ENCODE measurements at places on chromosomes 5 and 9.

DNA sequence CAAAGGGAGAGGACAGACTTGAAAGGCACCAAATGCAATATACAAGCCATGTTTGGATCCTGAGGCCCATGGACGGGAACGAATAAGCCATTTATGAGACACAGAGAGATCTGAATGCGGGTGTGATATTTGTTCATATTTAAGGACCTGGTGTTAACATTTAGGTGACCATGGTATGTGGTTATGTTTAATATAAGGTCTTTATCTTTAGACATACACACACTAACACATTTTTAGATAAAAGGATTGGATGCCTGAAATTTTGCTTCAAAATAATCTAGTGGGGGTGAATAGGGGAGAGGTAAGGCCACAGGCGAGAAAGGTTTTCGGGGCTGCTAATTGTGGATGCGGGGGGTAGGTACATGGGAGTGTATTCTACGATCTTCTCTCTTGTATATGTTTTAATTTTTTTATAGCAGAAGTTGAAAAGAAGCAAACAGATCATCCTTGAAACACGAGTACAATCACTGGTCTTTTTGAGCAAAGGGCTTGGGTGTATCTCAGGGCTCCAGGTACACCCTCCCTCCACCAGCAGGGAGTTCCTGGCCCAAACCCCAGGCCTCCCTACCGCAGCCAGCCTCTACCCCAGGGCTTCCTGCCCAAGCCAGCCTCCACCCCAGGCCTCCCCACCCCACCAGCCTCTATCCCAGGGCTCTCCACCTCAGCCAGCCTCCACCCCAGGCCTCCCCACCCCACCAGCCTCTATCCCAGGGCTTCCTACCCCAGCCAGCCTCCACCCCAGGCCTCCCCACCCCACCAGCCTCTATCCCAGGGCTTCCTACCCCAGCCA is 12.2 kb downstream of the AKNA start:
- H3K36me3 ChIP-seq, result peaks cover 47% of the 10 kb centered on the region
- no peak for DNase-seq
- no peaks in the 10 kb centered on the region for H3K27me3 ChIP-seq
- H3K4me3 ChIP-seq, result no peak overlapping the region
- no peak overlapping the region for H3K27ac ChIP-seq

DNA sequence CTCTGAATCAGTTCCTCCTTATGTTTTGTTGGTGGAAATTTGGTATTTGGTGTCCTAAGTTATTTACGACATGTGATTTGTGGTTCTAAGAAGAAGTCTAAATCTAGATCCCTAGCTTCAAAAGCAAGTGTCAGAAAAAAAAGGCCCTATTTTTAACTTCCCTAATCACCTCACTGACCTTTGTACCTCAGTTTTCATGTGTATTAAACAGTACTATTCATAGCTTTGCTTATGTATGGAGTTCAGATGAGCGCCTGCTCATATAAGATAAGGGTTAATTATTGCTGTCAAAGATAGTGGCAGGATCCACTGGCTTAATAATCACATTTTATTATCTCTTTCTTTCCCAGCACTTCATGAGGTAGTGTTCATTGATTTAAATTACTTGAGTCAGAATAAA is 318.2 kb downstream of the PARP8 start:
- no peak overlapping the region for H3K4me3 ChIP-seq
- H3K27ac ChIP-seq, result no peak overlapping the region
- H3K27me3 ChIP-seq, result no peaks in the 10 kb centered on the region
- no peaks in the 10 kb centered on the region for H3K4me1 ChIP-seq
- H3K36me3 ChIP-seq, result no peaks in the 10 kb centered on the region
- DNase-seq, result no peak

- no peaks in the 10 kb centered on the region for H3K27me3 ChIP-seq
- no peak for DNase-seq
- H3K27ac ChIP-seq, result no peak overlapping the region
- H3K36me3 ChIP-seq, result no peaks in the 10 kb centered on the region
These were observed 194.0 kb downstream of the EFNA5 start for GRCh38 chr5:107476783-107477182.

- peak overlapping the region; percentile 4 for H3K27ac ChIP-seq
- H3K4me1 ChIP-seq, result peaks cover 5% of the 10 kb centered on the region
- DNase-seq, result no peak
- no peak overlapping the region for H3K4me3 ChIP-seq
- no peaks in the 10 kb centered on the region for H3K27me3 ChIP-seq
These were observed 399.2 kb upstream of the KLF4 start for GRCh38 chr9:107888773-107889227.

DNA sequence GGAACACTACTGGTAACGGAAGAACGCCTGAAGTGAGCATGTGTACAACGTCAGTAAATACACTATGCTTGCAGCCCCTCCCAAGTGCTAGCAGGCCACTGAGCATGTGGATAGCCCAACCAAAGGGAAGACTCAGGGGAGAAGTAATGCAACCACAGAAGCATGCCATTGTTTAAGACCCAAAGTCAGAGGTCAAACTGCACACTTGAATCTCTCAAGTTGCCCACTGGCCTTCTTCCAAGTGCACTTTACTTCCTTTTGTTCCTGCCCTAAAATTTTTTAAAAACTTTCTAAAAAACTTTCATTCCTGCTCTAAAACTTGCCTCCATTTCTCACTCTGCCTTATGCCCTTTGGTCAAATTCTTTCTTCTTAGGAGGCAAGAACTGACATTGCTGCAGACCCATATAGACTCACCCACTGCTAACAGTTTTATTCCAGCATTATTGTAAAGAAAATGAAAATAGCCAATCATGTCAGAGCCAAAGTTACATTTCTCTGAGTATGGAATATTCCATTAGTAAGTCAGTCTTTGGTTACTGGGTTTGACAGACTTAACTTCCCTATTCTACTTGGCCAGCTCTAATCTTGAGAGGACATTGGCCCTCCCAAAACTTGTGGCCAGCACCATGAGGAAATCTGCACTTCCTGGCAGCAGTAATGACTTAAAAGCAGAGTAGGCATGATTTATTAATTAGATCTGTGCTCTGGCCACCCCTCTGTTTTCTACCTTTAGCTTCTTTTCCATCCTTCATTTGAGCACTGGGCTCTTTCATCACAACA is 76.9 kb downstream of the TSSK1B start:
- no peaks in the 10 kb centered on the region for H3K36me3 ChIP-seq
- DNase-seq, result no peak
- no peak overlapping the region for H3K4me3 ChIP-seq

DNA sequence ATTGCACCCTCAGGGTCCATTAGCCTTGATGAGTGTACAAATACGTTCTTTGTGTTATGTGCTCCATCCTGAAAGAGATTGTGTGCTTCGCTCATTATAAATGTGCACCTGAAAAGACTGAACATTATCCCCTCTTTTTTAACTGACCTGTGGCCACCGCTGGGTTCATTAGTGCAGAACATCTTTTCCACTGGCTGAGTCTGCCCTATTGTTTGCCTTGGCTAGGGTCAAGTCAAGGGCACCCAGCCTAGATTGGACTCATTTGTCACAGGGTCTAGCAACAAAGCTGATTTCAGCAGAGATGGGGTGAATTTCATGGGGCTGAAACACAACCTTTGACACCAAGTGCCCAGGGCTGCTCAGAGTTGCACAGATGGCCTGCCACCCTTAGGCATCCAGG is 764.1 kb upstream of the ARRDC3 start:
- no peaks in the 10 kb centered on the region for H3K27me3 ChIP-seq
- H3K36me3 ChIP-seq, result no peaks in the 10 kb centered on the region
- H3K4me3 ChIP-seq, result no peak overlapping the region
- H3K4me1 ChIP-seq, result no peaks in the 10 kb centered on the region

- H3K4me3 ChIP-seq, result peak overlapping the region; percentile 69
- peaks cover 4% of the 10 kb centered on the region for H3K4me1 ChIP-seq
- peak overlapping the region; percentile 91 for H3K27ac ChIP-seq
- no peaks in the 10 kb centered on the region for H3K27me3 ChIP-seq
- no peaks in the 10 kb centered on the region for H3K36me3 ChIP-seq
These were observed 24.8 kb upstream of the IER5L start for GRCh38 chr9:129202613-129203555.

- H3K36me3 ChIP-seq, result no peaks in the 10 kb centered on the region
- H3K4me1 ChIP-seq, result no peaks in the 10 kb centered on the region
- DNase-seq, result peak; percentile 60
- H3K27ac ChIP-seq, result no peak overlapping the region
These were observed 522.9 kb downstream of the CCDC171 start for GRCh38 chr9:16075696-16076095.

DNA sequence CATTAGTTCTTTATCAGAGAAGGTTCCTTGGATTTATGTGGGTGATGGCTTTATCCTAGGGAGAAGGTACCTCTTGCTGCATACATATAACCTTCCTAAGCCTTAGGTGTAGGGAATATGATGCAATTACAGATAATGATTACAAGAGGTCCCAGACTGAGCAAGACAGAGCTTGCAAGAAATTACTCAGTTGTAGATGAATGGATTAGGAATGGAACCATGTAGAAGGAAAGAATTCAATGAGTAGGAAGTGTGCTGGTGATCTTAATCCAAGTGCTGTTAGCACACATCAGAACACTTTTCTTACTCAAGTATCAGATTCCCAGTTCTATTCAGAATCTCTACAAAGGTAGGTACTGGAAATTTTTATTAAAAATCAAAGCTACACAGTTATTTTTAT is 2.5 kb downstream of the OR13F1 start:
- H3K4me1 ChIP-seq, result no peaks in the 10 kb centered on the region
- H3K36me3 ChIP-seq, result no peaks in the 10 kb centered on the region
- no peak overlapping the region for H3K27ac ChIP-seq

GRCh38 chr5:73395256-73395655 is 53.3 kb downstream of the FOXD1 start:
- H3K27me3 ChIP-seq, result no peaks in the 10 kb centered on the region
- H3K36me3 ChIP-seq, result no peaks in the 10 kb centered on the region
- H3K4me1 ChIP-seq, result no peaks in the 10 kb centered on the region
- H3K27ac ChIP-seq, result no peak overlapping the region

DNA sequence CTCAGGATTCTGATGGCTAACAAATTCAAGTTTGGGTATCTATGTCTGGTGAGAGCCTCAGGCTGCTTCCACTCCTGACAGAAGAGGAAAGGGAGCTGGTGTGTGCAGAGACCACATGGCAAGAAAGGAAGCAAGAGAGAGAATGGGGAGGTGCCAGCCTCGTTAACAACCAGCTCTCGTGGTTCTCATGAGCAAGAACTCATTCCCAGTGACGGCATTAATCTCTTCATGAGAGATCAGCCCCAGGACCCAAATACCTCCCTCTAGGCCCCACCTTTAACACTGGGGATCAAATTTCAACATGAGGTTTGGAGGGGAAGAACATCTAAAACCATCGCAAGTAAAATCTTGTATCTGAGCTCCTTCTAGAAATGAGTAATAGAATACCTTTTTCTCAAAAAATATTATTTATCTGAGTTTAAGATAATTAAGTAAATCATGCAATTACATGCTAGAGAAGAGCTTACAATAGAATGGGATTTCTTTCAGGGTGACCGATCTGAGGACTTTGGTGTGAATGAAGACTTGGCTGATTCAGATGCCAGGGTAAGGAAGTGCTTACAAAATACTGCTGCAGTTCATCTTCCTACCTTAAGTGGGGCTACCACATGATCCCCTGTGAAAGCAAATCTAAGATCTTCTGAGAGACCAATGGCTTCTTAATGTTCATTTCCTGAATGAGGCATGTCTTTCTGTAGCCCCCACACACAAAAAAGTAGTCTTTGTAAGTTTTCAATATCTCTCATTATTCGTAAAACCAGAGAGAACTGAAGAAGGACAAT is 11.5 kb downstream of the ANXA1 start:
- no peak overlapping the region for H3K27ac ChIP-seq
- H3K4me1 ChIP-seq, result peaks cover 1% of the 10 kb centered on the region
- H3K4me3 ChIP-seq, result no peak overlapping the region
- DNase-seq, result no peak
- H3K27me3 ChIP-seq, result no peaks in the 10 kb centered on the region

DNA sequence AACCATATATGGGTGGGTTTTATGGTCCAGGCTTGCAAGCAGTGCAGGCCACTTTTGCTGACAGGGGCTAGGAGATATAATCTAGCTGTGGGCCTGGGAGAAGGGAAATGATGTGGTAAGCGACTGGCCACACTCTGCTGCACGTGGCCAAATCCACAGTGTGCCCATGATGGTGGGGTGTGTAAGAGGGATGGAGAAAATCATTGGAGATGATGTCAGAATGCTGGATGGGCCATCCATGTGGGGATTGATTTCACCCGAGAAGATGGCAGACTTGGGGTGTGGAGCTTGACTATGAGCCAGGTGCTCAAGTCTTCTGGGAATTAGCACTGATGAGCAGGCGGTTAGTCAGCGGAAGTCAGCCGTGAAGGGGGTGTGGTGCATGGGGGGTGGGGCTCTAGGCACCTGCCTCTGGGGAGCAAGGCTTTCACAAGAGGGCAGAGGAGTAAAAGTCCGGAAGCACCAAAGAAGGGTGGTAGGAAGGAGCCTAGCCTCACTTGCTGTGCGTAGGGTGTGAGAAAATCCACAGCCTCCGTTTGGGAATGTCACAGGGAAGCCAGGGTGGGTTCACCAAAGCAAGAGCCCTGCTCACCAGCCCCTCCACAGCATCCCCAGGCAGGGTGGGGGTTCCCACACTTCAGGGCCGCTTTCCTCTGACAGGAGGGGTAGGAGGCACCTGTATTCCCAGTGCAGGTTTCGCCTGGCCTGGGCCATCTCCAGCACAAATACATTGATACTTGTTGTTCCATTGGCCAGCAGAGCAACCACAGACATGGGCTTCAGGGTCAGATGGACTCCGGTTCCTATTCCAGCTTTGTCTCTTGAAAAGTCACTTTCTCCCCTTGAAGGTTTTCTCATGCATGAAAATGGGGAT is 44.5 kb upstream of the ANGPTL2 start:
- peaks cover 6% of the 10 kb centered on the region for H3K4me1 ChIP-seq
- no peaks in the 10 kb centered on the region for H3K36me3 ChIP-seq
- no peak overlapping the region for H3K27ac ChIP-seq
- H3K4me3 ChIP-seq, result no peak overlapping the region

DNA sequence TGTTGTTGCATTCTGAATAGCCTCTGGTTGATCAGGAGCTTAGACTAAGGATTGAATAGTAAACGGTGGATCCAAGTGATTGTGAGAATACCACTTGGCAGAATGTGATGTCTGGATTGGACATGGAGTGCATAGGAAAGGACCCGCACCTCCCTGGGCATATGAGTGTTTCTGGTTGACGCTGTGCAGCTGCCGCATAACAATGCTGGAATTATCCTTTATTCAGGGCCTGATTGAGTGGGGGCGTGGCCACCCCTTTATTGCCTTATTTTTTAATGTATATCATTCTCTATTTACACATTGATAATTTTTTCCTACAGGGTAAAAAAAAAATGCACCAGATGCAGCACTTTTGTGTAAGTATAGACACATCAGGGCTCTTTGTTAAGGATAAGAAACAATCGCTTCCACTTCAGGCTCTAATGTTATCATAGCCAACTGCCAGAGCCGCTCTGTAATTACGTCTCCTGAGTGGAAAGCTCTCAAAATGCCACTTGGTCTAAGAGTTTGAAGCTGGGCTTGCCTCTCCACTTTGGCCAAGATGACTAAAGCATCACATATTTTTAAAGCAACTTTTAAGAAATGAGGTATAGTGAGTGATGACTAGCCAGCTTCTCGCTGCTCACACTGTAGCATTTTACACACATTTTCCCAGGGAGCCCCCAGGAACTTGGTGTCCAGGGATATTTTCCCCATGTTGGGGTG is 5.7 kb downstream of the FGD3 start:
- no peak for DNase-seq
- H3K4me1 ChIP-seq, result no peaks in the 10 kb centered on the region
- H3K27ac ChIP-seq, result no peak overlapping the region
- no peak overlapping the region for H3K4me3 ChIP-seq
- no peaks in the 10 kb centered on the region for H3K36me3 ChIP-seq
- peaks cover 12% of the 10 kb centered on the region for H3K27me3 ChIP-seq

Data from IMR-90 (cell line).